ENCODE measurements at places on chromosomes 1 and 21.

GRCh38 chr1:19505693-19506457 is 20.5 kb upstream of the CAPZB start:
- no peak for DNase-seq

DNA sequence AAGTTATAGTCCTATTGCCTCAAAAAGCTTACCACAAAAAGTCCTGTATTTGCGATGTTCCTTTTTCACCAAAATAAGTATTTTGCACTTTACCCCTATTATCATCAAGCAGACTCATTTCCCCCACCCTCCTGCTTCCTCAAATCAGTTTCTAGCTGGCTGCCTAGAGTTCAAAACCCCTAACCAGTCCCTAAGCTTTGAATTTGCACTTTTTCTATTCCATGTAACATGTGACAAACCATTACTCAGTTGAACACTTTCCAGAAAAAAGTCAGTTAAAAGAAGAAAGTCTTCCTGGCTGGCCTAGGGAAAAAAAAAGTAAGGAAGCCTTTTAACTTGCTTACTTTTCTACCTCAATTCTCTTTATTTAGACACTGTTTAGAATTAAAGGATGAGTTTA is 8.2 kb downstream of the CEP170 start:
- no peak for DNase-seq

GRCh38 chr21:39197448-39198233 is 14.4 kb upstream of the PSMG1 start:
- DNase-seq = no peak

- DNase-seq = no peak
These were observed 57.1 kb upstream of the RWDD3 start for GRCh38 chr1:95176861-95177260.

- no peak for DNase-seq
These were observed 313.0 kb downstream of the PLPP3 start for GRCh38 chr1:56266359-56266758.

DNA sequence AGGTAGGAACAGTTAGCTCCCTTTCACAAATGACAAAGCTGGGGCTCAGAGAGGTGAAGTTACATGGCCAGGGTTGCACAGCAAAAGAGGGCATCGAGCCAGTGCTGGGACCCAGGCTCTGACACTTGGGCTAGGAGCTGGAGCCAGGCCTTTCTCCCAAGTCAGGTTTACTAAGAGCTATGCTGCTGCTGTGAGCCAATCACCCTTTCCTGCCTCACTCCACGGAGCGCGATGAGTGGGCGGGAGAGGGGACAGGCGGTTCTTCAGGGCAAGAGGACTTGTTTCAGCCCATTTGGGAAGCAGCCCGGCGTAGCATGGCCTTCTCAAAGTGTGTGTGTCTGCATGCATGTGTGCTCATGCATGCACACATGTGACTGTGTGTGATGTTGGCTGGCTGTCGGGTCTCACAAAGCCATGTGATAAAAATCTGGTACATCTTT is 10.6 kb downstream of the ID3 start:
- DNase-seq = no peak

DNA sequence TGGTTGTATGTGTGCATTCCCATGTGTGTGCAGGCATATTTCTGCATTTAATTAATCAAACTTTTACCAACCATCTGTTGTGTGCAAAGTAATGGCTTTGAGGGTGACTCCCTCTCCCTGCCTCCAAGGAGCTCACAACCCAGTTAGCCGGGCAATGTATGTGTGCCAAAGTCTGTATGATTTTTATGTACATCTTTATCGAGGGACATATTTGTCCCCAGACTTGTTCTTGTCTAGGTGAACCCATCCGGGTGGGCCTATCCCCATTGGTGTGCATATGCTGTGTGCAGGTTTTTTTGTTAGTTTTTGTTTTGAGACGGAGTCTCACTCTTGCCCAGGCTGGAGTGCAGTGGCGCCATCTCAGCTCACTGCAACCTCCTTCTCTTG is 1.8 kb downstream of the SYTL1 start:
- no peak for DNase-seq

- DNase-seq = no peak
These were observed 47.4 kb downstream of the GFI1 start for GRCh38 chr1:92439291-92439690.

GRCh38 chr1:199665371-199665770 is 362.1 kb upstream of the NR5A2 start:
- no peak for DNase-seq

DNA sequence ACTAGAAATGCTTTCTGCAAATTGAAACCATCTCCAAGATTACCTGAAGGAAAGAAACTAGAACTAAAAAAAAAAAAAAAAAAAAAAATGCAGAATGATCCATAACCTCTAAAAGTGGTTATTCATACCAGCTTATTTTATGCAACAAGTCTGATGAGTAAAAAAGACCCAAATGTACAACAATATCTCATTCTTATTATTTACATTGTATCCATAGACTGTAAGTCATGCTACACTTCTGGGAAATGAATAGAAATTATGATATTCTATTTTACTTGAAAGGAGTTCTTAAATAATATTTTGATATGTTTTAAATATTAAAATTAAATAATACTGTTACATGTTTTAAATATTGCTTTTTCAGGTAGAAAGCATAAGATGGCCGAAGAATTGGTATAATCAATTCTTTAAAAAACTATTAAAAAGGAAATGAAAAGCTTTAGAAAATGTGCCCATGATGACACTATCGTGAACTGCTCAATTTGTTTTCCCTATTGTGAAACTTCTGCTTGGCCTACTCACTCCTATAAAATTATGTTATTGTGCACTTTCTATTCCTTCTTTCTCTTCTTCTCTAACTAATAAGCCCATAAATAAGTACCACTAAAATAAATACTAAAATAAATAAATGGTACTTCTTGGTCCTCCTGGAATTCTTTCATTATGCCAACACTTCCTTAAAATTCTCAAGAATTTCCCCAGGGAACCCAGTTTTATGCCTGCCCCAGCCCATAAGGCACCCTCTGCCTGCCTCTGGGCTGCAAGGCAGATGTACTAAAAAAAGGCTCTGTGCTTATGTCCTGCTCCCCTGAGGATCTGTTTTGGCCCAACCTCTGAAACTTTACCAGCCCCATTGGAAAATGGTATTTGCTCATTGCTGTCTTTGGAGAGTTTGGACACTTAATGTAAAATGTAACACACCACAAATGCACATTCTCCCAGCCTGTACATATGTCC is 18.1 kb downstream of the SAMSN1 start:
- DNase-seq = no peak

DNA sequence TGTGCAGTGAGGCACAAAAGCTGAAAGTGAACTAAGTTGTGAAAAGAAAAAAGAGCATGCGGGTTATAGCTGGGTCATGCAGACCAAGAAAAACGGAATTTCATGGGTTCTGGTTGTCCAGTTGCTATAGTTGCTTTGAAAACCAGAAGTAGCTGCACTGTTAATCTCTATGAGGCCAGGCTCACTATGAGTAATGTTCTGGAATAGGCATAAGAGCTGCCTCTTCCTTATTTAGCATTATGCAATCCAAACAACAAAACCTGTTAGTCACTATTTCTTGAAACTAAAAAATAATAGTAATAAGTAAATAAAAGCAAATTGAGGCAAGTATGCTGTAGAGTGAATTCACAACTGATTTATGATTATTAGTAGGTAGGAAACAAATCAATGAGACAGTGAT is 1383.7 kb downstream of the MRPL39 start:
- DNase-seq = no peak

DNA sequence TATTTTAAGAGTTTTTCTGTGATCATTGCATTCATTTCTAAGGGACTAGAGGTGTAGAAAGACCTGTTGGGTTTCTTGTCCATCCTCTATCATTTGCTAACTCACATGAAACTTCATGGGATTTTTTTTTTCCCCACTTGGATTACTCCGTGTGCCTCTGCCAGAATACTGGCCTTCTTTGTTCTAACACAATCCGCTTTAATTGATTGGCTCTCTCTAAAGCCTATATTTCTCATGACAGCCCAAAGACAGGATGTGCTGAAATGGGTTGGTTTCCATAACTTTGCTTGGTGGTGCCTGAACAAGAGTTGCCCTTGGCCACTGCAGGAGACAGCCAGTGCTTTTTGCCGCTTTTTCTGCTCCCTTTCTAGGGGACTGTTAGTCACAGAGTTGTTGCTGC is 12.2 kb downstream of the CACHD1 start:
- DNase-seq = no peak

DNA sequence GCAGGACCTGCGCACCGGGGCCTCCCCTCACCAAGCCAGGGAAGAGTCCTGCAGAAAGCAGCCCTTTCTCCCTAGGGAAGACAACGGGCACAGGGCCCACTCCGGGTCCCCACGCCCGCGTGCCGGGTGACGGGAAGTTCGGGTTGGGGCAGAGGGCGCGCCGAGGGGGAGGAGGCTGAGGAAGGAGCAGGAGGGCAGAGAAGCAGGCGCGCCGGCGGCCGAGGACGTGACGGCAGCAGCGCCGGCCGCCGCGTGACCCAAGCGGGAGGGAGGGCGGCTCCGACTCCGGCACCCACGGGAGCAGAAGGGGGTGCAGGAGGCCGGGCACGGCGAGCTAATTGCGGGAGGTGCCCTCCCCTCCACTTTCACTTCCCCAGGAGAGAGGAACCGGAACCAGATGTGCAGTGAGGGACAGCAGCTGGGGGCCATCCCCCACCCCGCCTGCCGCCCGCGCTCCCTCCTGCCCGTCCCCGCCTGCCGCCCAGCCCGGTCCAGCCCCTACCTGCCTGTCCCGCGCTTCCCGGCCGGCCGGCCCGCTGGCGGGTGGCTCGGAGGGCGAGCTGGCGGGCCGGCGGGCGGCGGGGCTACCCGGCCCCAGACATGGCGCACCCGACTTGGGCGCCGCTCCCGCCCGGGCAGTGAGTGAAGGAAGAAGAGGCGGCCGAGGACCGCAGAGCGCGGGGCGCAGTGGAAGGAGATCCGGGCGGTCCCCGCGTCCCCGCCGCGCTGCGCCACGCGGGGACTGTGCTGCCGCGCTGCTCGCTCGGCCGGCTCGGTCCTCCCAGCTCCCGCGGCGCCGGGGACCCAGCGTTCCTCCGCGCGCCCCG is 510 bp downstream of the DENND4B start:
- DNase-seq = peak; percentile 25

GRCh38 chr1:206472454-206472853 is 2.2 kb downstream of the IKBKE start:
- no peak for DNase-seq

- no peak for DNase-seq
These were observed 12.0 kb upstream of the FCAMR start for GRCh38 chr1:206982216-206982615.

DNA sequence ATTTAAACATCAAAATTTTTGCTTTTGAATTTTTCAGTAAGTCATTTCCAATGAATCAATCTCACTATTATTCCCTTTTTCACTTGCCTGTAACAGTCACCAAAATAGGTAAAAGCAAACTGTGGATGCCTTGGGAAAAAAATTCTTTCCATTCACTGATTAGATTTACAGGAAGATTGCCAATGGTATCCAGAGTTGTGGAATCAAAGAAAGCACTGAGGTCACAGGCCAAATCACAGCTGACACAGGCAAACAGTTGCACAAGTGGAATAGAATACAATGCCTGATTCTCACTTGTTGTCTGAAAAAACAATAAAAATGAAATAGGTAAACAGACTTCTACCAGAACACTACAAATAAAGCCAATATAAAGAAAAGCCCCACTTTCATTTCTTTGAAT is 48.4 kb downstream of the LTN1 start:
- DNase-seq = no peak

DNA sequence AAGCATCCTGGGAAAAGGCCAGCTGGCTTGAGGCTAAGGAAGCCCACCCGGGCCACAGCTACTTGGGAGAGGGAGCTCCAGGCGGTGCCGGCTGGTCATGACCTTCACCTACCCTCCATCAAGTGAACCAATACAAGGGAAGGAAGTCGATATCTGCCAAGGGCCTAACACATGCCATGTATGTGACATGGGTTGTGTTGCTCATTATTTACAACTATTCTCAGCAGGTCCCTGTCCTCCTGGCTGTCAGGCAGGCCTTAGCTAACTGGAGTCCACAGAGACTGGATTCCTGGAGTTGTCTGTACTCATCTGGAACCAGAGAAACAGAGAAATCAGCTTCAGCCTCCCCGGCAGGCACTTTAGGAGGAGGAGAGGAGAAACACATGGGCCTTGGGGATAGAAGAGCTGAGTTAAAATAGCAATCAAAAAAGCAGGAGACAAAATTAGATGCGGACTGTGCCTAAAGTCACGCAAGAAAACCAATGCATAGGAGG is 15.7 kb downstream of the TCEA3 start:
- DNase-seq = no peak

- DNase-seq = no peak
These were observed 13.9 kb downstream of the ATF3 start for GRCh38 chr1:212622467-212622866.

GRCh38 chr1:10473145-10473765 is 926 bp upstream of the DFFA start:
- DNase-seq = no peak

GRCh38 chr1:70324683-70325082 is 29.8 kb downstream of the ANKRD13C start:
- no peak for DNase-seq

DNA sequence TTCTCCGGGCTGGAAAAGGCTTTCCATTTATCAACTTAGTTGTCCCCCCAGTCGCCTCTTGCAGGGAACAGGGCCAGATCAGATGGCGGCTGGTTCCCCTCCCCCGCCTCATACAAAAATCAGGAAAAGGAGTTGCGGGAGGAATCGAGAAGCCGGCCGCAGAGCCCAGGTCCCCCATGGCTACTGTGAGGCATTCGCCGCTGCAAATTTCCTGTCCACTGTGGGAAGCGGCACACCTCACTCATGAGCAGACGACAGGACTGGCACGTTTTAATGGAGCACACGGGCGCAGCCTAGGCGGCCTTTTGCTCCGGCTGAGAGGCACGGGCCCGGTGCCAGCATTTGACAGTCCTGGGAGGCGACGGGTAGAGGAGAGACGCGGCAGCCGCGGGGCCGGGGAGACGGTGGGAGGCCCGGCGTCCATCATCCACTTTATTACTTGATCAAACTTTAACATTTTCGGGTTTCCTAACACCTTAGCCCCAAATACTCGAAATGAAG is 1.1 kb downstream of the GNG4 start:
- DNase-seq = no peak

DNA sequence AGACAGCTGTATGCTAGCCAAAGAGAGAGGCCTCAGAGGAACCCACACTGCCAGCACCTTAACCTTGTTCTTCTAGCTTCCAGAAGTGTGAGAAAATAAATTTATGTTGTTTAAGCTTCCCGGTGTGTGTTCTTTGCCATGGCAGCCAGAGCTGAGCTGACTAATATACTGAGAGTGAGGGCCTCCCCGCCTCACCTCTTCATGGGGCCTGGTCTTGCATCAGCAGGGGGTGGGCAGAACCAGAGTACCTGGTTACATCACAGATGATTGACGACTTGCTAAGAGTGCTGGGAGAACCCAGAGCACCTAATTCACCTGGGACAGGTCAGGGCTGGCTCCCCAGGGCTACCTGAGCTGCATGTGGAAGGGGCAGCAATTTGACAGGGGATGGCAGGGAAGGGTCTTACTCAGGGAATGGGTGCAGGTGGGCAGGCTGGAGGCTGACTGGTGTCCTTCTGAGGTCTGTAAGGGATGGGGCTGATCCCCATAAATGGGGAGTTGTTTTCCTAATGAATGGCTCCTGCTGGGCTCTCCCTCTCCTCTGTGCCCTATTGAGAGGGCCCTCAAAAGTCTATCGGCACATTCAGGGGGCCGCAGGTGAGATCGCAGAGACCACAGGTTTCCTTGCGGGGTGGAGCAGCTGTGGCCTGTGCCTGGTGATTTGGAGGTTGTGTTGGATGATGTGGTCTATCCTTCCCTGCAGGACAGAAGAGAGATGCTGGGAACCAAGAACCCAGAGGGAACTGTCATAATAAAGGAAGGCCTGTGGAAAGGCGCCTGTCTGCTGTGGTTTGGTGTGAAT is 60.6 kb upstream of the ETV3 start:
- no peak for DNase-seq

GRCh38 chr1:94884106-94884505 is 42.8 kb downstream of the CNN3 start:
- peak; percentile 47 for DNase-seq
